ENCODE measurements at places on chromosomes 6 and 20.
A peak's percentile ranks its signal among the peaks of the same experiment; 100 is the strongest.

GRCh38 chr6:36971921-36972673 lies 13.9 kb downstream of the MTCH1 start:
- DNase-seq = no peak

DNA sequence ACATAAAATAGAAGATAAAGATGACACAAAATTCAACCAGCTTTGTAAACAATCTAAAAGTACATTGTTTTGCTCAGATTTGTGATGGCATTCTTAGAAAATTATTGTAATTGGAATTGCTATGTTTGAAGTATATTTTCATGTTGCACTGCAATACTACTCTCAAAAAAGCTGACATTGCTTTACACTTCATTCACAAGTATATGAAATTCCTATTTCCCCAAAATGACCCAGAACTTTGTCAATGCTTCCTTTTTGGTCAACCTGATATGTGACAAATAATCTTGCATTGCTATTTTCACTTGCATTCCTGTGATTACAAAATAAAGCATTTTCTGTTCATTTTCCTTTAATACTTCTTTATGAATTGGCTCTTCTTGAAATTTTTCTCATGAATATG lies 104.1 kb upstream of the BMP5 start:
- no peak for DNase-seq

- DNase-seq = no peak
These were observed 16.4 kb upstream of the FNDC1 start for GRCh38 chr6:159152782-159153181.

- no peak for DNase-seq
These were observed 60.3 kb upstream of the PRELID3B start for GRCh38 chr20:59102841-59103299.

- no peak for DNase-seq
These were observed 7.6 kb downstream of the GNAS-AS1 start for GRCh38 chr20:58843128-58843556.

- DNase-seq = no peak
These were observed 83.8 kb upstream of the NUP153 start for GRCh38 chr6:17790489-17790888.

- no peak for DNase-seq
These were observed 93.1 kb upstream of the PMEPA1 start for GRCh38 chr20:57802765-57803507.

GRCh38 chr20:11193241-11193640 lies 519.4 kb upstream of the JAG1 start:
- peak; percentile 41 for DNase-seq

- no peak for DNase-seq
These were observed 932.0 kb downstream of the C6orf118 start for GRCh38 chr6:164377348-164377918.

DNA sequence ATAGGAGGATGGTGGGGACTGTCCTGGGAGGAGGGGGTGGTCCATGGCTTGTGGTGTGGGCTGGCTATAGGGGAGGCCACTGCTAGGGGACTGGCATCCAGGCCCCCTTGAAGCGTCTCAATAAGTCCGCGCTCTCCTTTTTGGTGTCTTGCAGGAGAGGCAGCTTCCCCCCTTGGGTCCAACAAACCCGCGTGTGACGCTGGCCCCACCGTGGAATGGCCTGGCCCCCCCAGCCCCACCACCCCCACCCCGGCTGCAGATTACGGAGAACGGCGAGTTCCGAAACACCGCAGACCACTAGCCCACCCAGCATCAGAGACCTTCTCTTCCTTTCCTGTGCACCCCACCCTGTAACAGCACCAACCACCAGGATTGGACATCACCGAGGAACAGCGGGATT lies 2.8 kb upstream of the ZBTB9 start:
- DNase-seq = no peak

- no peak for DNase-seq
These were observed 79.3 kb downstream of the VGLL2 start for GRCh38 chr6:117344444-117345291.

DNA sequence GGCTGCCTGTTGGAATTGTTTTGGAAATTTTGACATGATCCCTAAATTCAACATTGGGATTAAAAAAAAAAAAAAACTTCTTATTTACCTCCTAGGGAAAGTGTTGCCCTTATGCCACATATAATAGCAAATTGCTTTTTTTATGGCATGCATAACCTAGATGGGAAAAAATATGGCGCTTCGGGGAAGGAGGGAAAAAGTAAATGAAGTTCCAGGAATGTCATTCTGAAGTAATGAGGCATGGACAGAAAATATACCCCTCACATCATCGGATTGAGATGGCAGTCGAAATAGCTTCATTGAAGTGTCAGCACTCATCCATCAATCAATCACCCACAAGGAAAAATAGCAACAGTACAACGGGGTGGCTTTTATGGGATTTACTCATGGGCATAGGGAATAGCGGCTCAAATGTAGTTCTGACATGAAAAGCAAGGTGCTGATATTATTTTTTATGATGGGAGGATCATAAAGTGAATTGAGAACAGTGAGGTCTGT lies 104.8 kb downstream of the ZNF217 start:
- DNase-seq = no peak

DNA sequence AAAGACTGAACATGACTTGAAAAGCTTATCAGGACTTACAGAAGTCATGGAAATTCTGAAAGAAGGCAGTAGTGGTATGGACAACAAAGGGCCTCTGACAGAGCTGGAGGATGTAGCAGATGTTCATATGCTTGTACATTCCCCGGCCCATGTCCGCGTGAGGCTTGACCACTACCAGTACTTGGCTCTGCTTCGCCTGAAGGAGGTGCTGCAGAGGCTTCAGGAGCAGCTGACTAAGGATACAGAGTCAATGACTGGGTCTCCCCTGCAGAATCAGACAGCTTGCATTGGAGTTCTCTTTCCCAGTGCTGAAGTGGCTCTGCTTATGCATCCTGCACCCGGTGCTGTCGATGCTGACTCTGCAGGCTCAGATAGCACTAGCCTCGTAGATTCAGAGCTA lies 29.2 kb downstream of the TAF11 start:
- DNase-seq = no peak

DNA sequence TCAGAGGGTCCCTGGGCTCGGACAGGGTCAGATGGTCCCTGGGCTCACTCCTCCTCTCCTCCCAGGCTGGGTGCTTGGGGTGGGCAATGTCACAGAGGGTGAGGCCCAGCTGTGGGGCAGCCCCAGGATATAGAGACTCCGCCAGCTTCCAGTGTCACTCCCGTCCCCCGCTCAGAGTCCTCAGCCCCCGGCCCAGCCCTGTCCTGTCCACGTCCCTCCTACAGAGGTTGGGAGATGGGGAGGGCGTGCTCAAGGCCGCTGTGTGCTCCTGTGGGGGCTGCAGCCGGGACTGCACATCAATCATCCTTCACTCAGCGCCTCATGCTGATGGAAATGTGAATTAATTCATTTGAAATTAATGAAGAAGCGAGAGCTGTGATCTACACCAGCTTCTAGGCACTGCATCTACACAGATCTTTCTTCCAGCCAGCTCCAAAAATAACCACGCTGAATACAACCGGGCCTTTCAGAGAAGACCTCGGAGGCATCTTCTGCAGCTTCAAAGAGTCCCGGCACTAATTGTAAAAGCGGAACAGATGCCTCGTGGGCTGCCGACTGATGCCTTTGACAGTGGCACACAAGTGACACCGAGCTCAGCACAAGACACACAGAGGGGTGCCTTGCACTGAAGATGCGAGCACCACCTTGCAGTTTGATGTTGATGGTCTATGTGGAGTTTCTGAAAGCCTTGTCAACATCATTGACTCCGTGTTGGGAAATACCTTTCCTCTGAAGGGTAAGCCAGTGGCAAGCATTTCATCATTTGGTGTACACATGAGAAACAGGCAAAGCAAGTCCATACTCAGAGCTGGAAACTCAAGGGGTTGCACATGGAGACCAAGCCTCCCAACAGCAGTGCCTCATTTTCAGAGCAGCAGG lies 39.3 kb downstream of the DACT2 start:
- DNase-seq = no peak

DNA sequence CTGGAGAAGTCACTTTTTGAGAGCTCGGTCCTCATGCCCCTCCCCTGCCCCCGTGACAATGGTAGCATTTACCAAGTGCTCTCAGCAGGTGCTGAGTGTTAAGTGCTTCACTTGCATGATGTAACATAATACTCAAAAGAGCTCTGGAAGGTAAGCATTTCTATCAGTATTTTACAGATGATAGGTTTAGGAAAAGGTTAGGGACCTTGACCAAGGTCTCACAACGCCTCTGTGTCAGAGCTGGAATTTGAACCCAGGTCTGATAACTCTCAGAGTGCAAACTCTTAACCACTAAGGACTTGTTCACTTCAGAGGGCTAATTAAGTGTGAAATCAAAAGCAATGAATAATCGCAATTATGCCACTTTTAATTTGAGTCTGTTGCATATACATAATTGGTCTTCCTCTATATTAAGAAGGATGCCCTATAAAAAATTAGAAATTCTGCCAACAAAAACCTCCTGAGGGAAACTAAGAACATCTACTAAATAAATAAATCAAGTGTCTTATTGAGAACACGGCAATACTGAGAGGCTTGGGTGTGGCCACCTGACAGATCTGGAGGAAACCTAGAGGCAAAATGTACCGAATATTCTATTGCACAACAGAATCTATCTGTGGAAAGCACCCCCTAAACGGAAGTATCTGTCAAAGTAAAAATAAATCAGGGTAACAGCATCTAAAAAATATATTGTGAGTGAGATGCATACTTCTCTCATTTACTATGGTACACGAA lies 109.8 kb downstream of the BACH2 start:
- no peak for DNase-seq

- no peak for DNase-seq
These were observed 73.6 kb downstream of the NCR2 start for GRCh38 chr6:41408982-41409381.

GRCh38 chr20:8161264-8162071 lies 29.4 kb downstream of the PLCB1 start:
- DNase-seq = peak; percentile 44

GRCh38 chr6:28865401-28866204 lies 58.2 kb downstream of the TRIM27 start:
- peak; percentile 69 for DNase-seq

DNA sequence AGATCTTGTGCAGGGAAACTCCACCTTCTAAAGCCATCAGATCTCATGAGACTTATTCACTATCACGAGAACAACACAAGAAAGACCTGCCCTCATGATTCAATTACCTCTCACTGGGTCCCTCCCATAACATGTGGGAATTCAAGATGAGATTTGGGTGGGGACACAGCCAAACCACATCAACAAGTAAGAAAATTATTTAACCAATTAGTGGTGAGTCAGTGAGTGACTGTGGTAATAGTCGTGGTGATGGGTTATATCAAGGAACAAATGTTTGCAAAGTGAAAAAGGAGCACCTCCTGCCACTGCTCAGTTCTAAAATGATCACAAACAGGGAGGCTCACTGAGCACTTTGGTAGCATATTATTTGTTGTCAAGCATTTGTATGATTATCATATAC lies 20.6 kb downstream of the EPM2A start:
- DNase-seq = peak; percentile 27

DNA sequence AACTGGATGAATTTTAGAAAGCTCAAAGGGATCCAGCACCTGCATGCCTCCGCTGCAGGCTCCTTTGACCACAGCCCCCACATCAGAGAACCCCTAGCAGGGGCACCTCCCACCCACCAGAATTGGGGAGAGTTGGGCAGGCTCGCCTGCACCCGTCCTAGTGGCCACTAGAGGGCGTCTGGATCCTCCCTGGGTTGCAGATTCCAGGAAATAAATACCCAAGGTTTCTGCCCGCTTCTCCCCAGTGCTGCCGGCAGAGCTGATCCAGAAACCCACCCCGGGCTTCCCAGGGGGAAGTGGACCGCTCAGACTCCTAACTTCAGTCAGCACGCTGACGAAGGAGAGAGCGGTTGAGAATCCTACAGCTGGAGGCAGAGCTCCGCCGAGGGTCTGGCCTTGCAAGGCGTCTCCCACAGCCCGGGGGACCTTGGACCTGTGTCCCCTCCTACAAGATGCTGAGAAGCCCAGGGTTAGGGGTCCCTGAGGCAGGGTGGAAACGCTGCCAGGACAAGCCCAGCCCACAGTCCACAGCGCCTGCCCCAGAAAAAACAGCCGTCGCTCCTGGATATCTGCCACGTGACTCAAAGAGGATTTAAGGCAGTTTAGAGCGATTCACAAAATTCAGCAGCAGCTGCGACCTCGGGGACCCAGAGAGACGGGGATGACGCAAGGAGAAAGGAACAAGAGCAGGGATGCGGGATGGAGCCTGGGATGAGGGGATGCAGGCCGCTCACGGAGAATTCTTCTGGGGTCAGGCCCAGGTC lies 32.6 kb upstream of the PHACTR3 start:
- peak; percentile 76 for DNase-seq

DNA sequence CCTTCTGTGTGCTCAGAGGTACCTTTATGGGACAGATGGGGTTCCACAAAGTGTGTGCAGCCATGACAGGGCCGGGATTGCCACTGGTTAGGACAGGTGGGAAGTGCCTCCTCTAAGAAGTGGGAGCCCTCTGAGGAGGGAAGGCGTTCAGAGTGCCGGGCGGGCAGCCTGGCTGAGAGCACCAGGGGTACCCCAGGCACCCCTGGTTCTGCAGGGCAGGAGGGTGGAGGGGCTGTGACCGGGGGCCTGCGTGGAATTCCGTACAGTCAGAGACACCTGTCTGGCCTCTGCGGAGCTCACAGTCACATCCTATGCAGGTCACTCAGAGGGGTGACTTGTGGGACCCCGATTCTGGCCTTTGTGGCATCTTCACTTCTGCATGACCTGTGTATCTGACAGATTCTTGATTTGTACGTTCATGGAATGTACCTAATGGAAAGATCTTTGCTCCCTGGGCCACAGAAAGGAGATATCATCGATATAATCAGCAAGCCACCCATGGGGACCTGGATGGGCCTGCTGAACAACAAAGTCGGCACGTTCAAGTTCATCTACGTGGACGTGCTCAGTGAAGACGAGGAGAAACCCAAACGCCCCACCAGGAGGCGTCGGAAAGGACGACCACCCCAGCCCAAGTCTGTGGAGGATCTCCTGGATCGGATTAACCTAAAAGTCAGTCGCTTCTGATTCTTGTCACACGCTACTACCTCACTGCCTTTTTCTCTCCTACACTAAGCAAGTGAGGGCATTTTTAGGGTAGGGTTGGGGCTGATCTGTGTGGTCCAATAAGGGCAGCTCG lies 190.9 kb downstream of the SASH1 start:
- DNase-seq = no peak

DNA sequence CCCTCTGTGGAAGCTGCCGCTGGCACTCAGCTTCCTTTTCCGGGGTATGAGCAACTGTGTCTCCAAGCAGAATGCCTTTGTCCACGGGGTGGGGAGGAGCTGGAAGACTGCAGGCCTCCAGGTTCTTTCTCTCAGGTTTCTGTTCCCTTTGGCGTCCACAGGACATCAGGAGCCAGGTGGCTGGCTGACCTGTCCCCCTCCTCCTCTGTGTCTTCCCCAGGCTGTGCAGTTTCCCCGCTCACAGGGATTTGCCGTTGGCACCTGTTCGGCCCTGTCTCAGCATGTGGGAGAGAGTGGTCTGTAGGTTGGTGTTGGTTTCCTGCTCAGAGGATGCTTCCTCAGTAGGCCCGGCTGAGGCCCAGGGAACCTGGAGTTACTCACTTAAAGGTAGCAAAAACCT lies 43.5 kb downstream of the CDS2 start:
- DNase-seq = no peak

- no peak for DNase-seq
These were observed 298.8 kb upstream of the FERMT1 start for GRCh38 chr20:6421321-6422248.

- DNase-seq = peak; percentile 16
These were observed 285.2 kb upstream of the PLCB4 start for GRCh38 chr20:8783734-8784133.
